SIG-M5 (cell line): ENCODE measurements at places on chromosomes 7 and 10.
A peak's percentile ranks its signal among the peaks of the same experiment; 100 is the strongest.

DNA sequence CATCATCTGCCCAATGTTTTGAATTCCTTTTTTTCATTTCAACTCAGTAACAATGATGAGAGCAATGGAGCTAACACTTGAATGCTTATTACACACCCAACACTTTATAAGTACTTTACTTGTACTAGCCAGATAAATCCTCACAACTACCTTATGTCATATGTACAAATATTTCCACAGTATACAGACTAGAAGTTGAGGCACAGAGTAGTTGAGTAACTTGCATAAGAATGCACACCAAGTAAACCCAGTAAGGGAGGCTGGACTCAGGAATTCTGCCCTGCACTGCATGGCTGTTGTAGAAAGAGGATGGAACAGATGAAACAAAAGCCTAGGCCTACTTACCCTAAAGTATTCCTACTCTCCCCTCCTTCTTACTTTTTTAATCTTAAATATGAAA lies 15.8 kb downstream of the DPY19L1 start:
- no peak for DNase-seq

GRCh38 chr7:50853311-50853710 lies 70.6 kb upstream of the GRB10 start:
- no peak for DNase-seq

GRCh38 chr10:133592716-133593115 lies 27.3 kb upstream of the SYCE1 start:
- DNase-seq: no peak

- no peak for DNase-seq
Measured at GRCh38 chr7:113698556-113699220, 220.1 kb downstream of the PPP1R3A start.

- DNase-seq: no peak
Measured at GRCh38 chr7:107711301-107711700, 32.6 kb upstream of the CBLL1 start.

DNA sequence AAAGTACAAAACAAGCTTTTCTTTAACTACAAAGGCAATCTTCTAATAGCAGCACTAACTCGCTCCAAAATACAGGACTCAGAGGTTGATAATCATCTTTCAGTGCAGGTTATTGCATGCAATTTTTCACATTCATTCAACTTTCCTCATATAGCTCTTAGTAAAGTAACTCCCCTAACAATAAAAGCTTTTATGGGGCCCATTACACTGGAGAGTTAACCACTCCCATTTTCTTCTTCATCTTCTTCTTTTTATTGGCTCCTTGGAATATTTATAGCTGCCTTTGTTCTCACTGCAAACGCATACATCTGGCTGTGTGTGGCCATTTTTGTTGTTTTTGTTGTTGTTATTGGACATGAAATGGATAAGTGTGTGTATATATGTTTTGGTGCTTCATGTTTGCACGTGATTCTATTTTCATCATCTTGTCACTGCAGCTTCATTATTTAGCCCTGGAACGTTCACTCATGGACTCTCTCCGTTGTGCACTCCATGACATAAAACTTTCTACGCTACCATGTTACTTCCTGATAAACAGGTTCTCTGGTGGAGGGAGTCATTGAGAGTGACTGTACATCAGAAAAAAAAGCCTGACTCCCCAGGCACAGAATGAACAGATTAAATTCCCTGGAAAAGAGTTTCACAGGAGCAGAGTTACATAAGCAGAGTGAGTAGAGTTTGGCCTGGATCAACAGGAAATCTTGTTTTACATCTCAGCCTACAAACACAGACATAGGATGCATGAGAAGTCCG lies 236.4 kb upstream of the SP4 start:
- no peak for DNase-seq

DNA sequence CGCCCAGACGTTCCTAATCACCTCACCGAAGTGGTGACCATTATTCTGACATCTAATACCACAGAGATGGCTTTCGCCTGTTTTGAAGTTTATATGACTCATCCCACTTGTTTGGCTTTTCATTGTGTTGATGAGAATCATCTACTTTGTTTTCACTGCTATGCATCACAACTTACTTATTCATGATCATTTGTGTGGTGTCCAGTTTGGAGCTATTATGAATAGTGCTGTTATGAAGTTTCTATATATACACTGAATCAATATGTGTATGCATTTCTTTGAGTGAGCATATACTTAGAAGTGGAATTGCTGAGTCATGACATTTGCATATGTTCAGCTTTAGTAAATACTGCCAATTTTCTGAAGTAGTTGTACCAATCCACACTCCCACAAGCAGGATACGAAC lies 38.6 kb upstream of the TNKS2 start:
- no peak for DNase-seq

- DNase-seq: no peak
Measured at GRCh38 chr10:128482052-128482451, 355.8 kb upstream of the MKI67 start.

DNA sequence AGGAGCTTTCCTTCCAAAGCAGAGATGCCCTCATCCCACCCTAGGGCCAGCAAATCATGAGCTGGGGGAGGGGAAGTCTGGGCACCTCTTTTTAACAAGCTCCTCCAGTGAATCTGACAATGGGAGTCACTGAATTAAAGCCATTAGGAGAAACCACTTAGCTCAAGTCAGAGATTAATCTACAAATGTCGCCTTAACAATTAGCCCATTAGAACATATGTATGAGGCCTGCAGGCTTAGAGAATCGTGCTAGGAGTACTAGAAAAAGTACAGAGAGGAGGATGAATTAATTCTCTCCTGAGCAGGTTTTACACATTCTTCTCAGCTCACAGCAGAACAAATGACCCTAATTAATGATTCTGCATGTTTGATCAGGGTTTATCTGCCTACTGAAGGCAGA lies 381.3 kb downstream of the KCNMA1 start:
- no peak for DNase-seq

- no peak for DNase-seq
Measured at GRCh38 chr7:55476852-55477780, 95.2 kb downstream of the VOPP1 start.

- peak; percentile 41 for DNase-seq
Measured at GRCh38 chr7:98186452-98187137, 24.6 kb upstream of the BHLHA15 start.

- no peak for DNase-seq
Measured at GRCh38 chr7:100720279-100720670, at the start of gene EPO. Gene EPO, plus strand, starts transcription at chr7:100720468. Its CDS starts 513 bp downstream, at chr7:100720981.

DNA sequence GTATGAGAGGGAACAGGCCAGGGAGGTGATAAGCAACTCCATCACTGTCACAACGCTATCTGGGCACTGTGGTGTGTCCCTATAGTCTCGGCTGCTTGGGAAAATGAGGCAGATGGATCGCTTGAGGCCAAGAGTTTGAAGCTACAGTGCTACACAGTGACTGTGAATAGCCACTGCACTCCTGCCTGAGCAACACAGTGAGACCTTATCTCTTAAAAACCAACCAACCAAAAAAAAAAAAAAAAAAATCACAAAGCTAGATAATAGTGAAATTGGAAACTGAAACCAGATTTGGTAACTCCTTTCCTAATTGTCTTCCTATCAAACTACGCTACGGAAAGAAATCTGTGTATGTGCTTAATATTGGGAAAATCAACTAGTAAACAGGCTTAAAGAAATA lies 14.1 kb downstream of the MICU1 start:
- no peak for DNase-seq

DNA sequence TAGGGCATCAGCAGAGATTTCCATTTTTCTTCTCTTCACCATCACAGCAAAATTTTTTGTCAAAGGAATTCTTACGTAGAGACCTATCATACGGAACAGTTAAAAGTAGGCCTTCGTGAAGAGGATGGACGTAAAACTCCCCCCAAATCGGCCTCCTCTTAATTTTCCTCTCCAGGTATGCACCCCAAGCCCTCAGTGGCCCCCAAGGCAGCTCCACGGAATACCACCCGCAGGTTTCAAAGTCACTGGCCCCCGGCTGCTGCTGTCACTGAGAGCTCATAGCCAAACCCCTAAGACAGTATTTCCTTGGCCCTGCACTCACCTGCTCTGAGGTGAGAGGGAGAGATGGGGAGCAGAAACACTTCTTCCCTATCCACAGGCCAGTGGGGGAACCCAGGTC lies 8.8 kb downstream of the PODXL start:
- DNase-seq: no peak

DNA sequence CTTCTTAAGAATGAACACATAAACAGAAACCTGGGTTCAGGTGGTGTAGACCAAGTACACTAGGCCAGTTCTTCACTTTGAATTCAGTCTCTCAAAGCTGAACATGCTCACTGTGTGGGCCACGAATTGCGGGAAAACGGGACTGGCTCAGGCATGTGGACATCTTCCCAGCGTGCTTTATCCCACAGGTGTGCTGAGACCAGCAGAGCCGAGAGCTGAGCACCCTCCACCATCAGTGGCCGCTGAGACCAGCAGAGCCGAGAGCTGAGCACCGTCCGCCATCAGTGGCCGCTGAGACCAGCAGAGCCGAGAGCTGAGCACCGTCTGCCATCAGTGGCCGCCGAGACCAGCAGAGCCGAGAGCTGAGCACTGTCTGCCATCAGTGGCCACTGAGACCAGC lies 265.4 kb downstream of the DNAJB6 start:
- no peak for DNase-seq

DNA sequence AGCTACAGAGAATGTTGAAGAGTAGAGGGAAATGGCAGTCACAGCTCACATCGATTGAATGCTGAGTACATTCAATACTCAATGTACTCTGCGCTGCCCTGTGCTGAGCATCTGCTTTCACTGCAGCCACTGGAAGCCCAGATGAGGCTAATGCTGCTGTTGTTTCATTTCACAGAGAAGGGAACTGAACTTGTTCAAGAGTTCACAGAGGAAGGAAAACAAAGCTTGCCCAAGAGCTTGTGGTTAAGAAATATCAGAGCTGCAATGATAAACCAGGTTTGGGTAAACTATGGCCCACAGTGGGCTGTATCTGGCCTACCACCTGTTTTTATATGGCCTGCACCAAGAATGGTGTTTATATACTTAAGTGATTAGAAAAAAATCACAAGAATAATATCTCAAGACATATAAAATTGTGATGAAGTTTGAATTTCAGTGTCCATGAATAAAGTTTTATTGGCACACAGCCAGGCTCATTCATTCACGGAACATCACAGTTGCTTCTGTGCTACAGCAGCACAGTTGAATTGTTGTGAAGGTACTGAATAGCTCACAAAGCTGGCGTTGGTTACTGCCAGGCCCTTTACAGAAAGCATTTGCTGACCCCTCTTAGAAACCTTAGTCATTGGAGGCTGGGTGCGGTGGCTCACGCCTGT lies 64.1 kb downstream of the CFAP58 start:
- no peak for DNase-seq

DNA sequence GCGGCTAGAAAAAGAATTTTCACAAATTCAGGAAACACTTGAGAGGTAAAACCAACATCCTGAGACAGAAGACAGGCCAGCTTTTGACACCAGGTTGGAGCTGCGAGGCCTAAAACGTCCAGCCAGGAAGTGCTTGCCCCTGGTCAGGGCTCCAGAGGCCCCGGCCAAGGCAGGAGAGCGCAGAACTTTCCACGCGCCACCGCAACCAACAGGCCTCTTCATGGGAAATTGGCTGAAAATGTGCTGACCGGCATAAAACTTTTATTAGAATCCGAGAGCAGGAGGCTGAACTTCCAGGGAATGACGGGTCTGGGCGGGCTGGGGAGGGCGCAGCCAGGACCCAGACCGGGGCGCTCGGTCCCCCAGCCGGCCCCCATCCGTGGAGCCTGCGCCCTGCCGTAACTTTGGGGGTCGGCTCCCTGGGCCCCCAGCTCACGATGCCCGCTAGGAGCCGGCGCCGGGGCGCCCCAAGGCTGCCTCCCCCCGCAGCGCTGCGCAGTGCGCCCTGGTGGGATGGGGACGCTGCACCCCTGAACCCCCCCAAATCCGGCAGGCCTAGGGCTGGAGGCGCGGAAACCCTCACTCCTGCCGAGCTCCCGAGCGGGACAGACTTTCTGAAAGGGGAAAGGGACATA lies 414.0 kb upstream of the MKI67 start:
- DNase-seq: no peak

GRCh38 chr7:45976485-45976856 lies 55.4 kb upstream of the IGFBP3 start:
- DNase-seq: no peak

GRCh38 chr7:11336432-11336831 lies 362.8 kb downstream of the PHF14 start:
- DNase-seq: no peak

DNA sequence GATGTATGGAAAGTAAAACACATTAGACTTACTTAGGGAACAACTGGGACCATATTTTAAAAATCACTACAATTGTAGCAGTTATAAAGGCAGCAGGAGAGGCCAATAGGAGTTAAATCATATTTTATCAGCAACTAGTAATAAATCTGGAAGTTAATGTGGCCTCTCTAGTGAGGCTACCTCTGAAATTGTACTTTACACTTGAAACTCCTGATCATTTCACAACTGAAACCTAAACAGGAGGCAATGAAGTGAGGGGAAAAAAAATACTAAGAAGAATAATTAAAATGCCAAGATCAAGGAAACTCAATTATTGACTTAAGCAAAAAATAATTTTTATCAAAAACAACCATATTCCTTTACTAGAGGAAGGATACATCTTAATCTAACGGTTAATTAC lies 265.6 kb upstream of the HGF start:
- DNase-seq: no peak

DNA sequence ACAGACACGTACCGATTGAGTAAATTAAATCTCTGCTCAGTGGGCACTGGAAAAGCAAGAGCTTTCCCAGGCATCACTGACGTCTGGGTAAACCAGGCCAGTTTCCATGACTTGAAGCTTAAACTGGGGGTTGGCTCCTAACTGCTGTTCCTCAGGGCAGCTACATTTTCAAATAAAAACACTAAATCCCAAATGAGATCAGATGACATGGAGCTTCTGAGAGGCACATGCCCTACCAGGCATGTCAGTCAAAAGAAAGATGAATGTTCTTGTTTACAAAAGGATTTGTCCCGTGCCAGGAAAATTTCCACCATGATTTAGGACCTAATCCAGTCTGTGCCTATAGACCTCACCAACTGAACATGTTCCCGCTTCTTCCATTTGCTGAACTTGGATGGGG lies 220.2 kb downstream of the KCNMA1 start:
- DNase-seq: no peak

GRCh38 chr10:50501478-50501877 lies 122.3 kb downstream of the SGMS1 start:
- DNase-seq: no peak

GRCh38 chr10:7610651-7611389 lies 55.9 kb downstream of the ITIH5 start:
- DNase-seq: no peak

DNA sequence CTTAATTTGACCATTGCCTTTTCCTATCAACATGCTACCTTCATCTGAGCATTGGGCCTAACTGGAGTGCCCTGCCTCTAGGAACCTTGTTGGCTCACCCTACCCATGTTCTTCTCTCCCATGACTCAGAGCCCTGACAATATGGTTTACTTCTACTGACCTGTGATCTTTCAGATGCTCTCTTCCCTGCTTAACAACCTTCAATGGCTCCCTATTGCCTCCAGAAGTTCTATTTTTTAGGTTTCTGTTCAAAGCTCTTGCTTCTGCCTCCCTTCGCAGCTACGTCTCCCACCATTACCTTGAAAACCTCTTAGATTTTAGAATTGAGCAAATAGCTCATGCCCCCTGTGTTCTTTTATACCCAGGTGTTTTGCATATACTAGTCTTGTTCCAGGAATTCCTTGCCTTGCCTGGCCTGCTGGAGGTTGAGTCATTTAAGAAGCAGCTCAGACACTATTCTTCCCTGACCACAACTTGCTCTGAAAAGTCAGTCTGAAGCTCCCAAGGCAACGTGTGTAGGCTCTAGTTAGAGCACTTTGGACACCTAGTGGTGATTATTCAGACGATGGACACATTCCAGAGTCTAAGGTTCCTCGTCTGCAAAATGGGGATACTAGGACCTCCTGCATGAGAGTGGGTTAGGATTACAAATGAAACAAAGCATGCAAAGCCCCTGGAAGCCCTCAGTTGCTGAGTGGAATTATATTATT lies 64.4 kb upstream of the EMX2 start:
- no peak for DNase-seq
